ENCODE measurements at places on chromosomes 12 and 14.

GRCh38 chr14:74217672-74218448, 21.4 kb upstream of the VSX2 start:
- peak; percentile 86 for DNase-seq

DNA sequence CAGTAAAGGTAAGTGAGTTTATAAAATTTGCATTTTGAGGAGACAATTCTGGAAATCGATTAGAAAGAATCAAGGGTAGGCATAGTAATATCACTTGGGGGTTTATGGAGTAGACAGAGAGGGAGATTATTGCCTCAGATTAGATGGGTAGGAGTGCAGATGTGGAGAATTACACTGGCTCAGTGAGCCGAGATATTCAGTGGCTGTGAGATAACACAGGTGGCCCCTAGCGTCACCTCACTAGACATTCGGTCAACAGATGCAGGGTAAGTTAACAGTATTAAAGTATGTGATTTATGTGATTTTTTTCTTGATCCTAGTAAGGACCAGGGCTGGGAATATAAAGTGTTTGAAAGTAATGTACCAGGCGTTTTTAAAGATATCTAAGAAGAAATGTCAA, 39.6 kb upstream of the KLRD1 start:
- DNase-seq, result no peak

GRCh38 chr12:15823360-15824128, 34.4 kb upstream of the EPS8 start:
- no peak for DNase-seq

DNA sequence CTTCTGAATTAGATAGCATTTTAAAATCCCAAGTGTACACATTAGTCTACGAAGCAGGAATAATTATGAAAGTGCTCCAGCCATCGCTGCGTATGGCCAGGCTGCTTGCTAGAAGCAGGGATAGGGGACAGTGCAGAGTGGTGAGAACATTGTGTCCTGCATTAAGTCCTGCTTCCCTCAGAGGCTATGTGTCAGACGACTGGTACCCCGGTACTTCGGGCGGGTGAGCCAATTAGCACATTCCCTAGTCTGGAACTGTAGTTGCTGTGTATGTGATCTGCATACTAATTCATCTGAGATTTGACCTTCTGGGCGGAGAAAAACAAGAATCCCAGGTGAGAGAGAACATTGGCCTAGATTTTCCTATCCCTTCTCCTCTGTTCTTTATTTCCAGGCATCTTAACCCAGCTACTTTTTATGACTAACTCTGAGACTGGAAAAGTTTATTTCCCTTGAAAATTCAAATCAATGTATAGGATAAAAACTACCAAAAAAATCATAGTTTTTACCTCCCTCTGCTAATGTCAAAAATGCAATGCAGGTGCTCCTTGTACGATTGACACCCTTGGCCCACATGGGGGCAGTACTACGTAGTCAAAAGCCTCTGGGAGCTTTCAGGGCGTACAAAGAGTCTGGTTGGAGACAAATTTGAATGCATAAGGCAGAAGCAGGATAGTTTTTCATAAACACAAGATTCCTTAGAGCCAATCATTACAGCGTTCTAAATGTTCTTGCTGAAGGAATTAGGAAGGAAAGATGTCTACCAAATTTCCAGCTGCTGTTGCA, 764.3 kb downstream of the NOVA1 start:
- peak; percentile 66 for DNase-seq

DNA sequence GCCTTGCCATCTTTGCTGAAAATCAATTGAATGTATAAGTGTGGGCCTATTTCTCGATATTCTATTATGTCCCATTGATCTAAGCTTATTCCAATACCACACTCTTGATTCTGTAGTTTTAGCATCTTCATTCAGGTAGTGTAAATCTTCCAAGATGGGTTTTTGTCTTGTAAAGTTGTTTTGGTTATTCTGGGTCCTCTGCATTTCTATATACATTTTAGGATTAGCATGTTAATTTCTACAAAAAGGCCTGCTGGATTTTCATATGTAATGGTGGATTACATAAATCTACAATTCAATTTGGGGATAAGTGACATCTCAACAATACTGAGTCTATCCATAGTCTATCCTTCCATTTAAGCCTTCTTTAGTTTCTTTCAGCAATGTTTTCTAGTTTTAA, 86.0 kb upstream of the ANO4 start:
- DNase-seq, result no peak
